Activated CD4-positive, CD25-positive, alpha-beta regulatory T cell treated with anti-CD3 and anti-CD28 coated beads, Interleukin-2, amount 50 U/mL, for 72 hours (primary cell): ENCODE measurements at places on chromosomes 1 and 21.

DNA sequence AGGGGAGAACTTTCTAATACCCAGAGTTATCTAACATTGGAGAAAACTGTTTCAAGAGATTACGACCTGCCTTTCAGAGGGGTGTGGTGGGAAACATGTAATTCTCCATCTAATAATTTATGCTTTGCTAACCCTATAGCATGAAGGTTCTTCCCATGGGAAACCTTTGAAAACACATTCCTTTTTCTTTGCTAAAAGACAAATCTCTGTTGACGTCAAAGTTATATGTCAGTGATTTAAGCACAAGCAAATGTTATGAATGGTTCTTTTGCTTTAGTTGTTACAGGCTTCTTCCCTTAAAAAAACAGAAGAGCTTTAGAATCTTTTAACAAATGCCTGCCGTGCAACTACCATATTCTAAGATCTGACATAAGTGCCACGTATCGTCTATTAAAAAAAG, 19.2 kb downstream of the FMO2 start:
- no peak for DNase-seq

DNA sequence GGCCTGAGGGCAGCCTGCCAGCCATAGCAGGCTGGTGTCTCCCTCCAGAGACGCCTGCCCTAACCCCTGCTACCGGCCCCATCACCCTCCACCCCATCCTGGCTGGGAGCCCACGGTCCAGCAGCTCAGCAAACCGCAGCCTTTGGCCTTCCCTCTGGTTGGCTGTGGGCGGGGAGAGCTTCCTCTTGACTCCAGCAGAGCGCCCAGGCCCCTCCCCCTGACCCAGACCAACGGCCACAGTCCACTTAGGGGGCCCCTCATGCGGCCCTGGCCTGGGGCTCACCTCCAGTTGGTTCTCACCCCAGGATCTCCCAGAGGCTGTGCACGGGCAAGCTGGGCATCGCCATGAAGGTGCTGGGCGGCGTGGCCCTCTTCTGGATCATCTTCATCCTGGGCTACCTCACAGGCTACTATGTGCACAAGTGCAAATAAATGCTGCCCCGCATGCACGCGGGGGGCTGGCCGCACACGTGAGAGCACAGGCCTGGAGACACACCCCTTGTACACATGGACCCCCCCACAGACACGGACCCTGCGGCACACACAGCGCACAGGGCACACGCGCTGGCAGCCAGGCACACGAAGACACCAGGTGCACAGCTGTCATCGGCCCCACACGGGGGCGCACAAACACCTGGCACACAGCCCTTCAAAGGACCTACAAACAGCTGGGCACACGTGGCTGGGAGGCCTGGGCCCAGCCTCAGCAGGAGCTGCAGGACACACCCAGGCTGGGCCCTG, 3.1 kb downstream of the SMIM1 start:
- no peak for DNase-seq

GRCh38 chr1:171566467-171566866, 55.6 kb upstream of the MYOCOS start:
- DNase-seq = no peak

DNA sequence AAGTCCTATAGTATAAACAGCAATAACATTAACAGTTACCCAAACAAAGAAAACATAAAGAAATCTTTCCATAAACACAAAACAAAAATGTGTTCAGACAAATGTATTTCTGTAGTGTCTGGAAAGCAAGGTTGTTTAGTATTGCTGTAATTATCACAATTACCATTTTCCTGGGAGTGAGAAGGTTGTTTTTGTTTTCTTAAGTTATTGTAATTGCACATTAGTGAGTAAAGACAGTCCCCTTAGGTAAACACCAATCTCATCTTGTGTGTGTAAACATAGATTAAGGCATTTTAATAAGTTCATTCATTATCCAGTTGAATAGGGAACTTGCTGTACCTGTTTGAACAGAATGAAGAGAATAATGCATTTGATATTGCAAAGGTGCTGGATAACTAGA, 356.9 kb upstream of the ADGRL4 start:
- no peak for DNase-seq

DNA sequence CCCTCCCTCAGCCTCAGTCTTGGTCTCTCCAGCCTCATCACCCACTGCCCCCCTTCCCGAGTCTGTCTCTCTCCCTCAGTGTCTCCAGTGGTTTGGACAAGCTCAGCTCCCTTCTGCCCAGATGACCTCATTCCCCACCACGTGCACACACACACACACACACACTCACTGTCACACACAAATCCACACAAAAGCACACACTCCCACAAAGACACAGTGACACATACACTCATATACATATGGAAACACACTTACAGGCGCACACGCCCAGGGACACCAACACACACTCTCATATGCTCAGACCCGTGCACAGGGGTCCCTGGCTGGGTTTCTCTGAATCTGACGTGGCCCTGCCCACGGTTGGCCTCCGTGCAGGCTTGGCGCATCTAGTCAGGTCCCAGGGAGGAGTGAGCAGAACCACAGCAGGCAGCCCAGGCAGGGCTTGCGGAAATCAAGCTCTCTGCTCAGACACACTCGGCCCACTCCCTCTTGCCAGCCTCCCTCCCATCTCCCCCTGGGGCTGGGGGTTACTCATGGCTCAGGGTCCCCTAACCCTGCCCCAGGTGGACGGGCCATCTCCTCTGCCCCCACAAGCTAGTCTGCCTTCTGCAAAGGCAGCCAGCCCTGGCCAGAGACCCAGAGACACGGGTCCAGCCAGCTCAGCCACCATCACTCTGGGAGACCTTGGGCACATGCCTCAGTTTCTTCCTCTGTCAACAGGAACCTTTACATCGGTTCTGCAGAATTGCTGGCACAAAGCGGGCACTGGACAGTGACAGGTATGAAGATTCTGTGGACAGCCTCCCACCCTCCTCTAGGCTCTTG, 38.5 kb upstream of the FAM131C start:
- no peak for DNase-seq

DNA sequence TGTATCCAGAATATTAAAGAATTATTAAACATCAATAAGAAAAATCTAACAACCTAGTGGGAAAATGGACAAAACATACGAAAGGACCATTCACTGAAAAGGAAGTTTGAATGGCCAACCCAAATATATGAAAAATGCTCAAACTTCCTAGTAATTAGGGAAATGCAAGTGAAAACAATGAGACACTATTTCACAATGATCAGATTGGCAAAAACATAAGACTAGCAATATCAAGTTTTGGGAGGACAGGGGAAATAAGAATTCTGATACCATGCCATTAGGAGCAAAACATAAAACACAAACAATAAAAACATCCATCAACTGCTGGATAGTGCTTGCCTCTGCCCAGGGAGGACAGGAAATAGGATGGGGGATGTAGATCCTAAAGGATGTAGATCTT, 14.3 kb downstream of the XCL2 start:
- no peak for DNase-seq

DNA sequence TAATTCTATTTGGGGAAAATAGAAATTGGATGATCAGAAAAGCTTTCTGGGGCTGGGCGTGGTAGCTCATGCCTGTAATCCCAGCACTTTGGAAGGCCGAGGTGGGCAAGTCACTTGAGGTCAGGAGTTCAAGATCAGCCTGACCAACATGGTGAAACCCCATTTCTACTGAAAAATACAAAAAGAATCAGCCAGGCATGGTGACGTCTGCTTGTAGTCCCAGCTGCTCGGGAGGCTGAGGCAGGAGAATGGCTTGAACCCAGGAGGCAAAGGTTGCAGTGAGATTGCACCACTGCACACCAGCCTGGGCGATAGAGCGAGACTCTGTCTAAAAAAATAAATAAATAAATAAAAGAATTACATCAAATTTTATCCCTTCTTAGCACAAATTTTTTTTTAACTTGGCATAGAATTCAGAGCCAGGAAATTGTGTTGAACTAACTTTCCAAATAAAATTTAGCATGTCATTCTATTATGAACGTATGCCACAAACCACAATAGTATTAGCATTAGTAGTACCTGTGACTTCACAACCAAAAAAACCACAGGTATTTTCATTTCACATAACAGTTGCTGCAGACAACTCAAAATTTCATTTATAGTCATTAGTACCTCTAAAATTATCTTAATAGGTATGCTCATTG, 4.5 kb upstream of the ANKRD13C start:
- no peak for DNase-seq
